NCI-H748 treated with DMSO at 0.1 percent for 48 hours (cell line): ENCODE measurements at places on chromosomes 2 and 18.
A peak's percentile ranks its signal among the peaks of the same experiment; 100 is the strongest.

DNA sequence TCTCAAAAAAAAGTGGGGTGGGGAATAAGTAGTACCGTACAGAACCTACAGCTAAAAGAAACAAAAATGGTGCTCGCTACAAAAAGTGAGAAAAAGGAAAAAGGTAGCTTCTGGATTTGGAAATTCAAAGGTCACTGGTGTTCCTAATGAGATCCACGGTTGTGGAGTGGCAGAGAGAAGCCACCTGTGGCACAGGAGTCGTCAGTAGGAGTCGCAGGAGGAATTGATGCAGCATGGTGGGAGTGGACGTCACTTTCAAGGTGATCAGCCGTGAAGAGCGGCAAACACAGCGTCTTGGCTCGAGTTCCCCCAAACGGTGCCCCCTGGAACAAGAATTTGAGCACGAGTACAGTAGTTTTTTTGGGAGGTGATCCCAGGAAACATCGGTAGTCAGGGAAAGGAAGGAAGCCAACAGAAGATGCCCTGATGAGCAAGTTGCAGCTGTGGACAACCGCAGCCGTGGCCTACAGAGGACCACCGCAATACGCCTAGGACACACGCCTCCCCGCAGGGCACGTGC, 1.4 kb upstream of the TTL start:
- DNase-seq = no peak

GRCh38 chr2:45261746-45262145, 252.5 kb upstream of the SIX2 start:
- no peak for DNase-seq

DNA sequence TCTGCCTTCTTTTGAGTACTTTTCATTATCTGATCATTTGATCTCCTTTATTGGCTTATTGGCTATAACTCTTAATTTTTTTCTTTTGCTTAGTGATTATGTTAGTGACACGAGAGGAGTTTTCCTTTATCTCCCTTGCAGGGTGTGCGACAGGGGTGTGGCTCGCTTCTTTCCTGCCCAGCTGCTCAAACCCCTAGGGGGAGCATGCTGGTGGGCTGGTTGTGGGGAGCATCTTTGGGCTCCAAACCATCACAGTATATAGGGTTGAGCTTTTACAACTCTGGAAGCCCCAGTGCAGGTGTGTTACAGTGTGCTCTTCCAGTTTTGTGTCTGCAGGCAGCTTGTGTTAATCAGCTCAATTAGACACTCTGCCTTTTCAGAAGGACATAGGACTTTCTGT, 357.0 kb upstream of the TMEFF2 start:
- DNase-seq = no peak

GRCh38 chr18:26103579-26103978, 13.2 kb upstream of the SS18 start:
- no peak for DNase-seq

GRCh38 chr2:232466221-232466620, 10.3 kb downstream of the ALPI start:
- no peak for DNase-seq

- no peak for DNase-seq
Observed at GRCh38 chr2:169178364-169178763, 109.0 kb downstream of the DHRS9 start.

DNA sequence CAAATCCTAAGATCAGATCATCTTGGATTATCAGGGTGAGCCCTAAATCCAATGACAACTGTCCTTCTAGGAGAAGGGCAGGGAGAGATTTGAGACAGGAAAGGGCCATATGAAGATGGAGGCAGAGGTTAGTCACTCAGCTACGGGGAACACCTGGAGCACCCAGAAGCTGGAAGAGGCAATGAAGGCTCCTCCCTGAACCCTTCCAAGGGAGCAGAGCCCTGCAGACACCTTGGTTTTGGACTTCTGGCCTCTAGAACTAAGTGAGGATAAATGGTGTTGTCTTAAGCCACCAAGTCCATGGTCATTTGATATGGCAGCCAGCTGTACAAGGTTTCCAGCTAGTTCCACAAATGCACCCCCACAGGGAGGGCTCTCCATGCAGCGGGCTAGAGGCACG, 6.9 kb upstream of the PTPN2 start:
- no peak for DNase-seq

- DNase-seq = no peak
Observed at GRCh38 chr2:69764286-69765095, 22.6 kb downstream of the ANXA4 start.

DNA sequence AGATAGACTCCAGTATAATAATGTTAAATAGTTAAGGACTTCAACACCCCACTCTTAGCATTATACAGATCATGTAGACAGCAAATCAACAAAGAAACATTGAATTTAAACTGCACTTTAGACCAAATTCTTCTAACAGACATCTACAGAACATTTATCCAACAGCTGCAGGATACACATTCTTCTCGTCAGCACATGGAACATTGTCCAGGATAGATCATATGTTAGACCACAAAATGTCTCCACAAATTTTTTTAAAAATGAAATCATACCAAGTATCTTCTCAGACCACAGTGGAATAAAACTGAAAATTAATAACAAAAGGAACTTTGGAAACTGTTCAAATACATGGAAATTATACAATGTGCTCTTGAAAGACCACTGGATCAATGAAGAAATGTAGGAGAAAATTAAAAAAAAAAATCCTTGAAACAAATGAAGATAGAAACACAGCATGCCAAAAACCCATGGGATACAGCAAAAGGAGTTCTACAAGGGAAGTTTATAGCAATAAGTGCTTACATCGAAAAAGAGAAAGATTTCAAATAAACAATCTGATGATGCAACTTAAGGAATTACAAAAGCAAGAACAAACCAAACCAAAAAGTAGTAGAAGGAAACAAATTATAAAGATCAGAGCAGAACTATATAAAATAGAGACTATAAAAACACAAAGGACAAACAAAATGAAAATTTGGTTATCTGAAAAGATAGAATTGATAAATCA, 12.3 kb upstream of the SPP2 start:
- no peak for DNase-seq

DNA sequence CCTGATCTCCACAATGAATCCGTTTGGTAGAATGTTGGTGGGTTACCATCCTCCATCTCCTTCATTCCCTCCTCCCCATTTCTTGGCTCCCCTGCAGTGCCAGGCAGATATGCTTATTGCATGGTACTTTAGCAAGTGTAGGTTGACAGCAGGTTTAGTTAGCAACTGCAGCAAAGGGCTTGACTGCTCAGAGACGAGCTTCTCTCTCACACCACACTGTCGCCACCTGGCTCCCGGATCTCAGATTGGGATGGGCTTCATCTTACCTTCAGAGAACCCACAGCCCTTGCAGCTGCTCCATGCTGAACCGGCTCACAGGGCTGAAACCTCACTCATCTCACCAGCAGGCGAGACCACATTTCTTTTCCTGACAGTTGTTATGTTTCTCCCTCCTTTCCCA, 88.8 kb downstream of the VWA3B start:
- no peak for DNase-seq

DNA sequence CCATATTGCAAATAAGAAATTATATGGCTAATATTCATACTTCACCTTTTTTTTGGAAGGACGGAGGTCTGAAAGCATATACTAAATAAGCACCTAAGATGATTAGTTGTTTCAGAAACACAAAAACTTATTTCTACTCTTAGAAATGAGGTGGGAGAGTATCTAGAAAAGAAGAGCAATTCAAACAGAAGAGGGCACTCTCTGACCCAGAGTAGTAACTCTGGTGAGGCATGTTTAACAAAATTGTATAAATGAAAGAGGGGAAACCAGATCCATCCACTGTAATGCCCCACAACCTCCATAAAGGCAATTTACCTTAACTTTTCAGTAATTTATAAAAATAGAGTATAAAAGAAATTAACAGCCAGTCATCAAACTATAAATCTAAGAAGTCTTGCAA, 669.6 kb upstream of the VRK2 start:
- DNase-seq = no peak

GRCh38 chr2:25301453-25302352, 40.0 kb downstream of the DNMT3A start:
- no peak for DNase-seq

GRCh38 chr2:28621172-28622100, 125.6 kb downstream of the PLB1 start:
- peak; percentile 68 for DNase-seq

- DNase-seq = peak; percentile 4
Observed at GRCh38 chr2:108106731-108107130, 120.4 kb downstream of the SLC5A7 start.
